Stimulated activated CD8-positive, alpha-beta memory T cell treated with anti-CD3 and anti-CD28 coated beads, Interleukin-15, amount 100 ng/mL, for 4 hours (primary cell): ENCODE measurements at places on chromosomes 1 and 21.

DNA sequence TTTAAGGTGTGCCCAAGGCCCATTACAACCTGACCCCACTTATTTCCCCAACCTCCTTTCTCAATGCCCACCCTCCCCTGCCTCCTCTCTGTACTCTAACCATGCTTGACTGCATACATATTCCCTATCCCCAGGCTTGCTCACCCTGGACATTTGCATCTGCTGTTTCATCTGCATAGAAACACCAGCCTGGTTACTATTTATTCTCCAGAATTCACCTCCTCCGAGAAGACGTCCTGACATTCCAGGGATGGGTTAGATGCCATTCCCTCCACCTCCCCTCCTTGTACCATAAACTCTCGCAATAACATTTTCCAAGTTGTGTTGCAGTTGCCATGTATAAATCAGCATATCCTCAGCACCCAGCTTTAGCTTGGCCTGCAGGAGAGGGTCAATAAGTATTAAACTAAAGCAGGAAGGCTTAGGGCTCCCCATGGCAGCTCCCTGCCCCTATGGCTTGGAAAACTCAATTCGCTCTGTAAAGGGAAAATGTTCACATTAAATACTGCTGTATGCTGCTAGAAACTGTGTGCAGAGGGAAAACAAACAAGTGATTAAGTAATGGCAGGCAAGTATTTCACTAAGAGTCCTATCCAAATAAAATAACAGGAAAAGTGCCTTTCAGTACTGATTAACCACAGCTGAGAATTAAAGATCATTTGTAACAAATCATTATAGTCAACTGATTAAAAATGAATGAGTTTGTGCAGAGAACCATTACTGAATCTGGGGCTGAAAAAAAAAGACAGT lies 202.3 kb downstream of the TNR start:
- no peak for DNase-seq

- no peak for DNase-seq
Measured at GRCh38 chr1:62727656-62728407, 39.6 kb upstream of the DOCK7 start.

GRCh38 chr1:186456729-186457255 lies 4.1 kb downstream of the PDC start:
- DNase-seq, result no peak

DNA sequence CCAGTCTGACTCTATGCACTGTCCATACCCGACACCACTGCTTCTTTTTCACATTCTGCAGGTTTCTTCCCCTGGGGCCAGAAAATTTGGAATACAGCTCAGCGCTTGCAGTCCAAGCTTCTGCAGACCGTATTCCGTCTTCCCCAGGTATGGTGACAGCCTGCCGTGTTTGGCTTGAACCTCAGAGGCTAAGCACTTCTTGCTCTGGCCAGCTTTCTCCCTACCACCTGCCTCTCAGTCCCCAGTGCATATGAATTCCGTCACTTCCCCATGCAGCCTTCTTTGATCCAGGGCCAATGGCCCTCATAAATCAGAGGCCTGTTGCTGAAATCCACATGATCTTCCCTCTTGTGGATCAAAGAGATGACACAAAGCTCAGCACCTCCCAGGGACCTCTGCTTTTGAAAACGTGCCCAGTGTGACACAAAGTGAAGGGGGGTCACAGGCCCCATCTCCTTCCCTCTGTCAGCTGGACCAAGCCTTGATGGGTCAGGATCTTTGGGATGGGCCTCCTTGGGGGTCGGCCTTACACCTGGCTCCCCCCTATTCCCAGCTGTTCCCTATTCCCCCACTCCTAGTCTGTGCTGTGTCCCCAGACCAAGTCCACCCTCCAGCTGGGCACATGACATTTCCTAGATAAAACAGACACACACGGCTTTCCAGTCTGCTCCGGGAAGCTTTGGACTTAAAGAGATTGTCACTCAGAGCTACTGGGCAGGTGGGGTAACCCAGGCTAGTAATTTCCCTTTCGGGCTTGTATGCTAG lies 66.6 kb downstream of the HMGB4 start:
- no peak for DNase-seq

GRCh38 chr1:94746635-94747525 lies 73.3 kb upstream of the SLC44A3 start:
- DNase-seq, result no peak

GRCh38 chr21:31124010-31124409 lies 85.7 kb upstream of the KRTAP19-8 start:
- DNase-seq, result no peak

GRCh38 chr1:41802532-41803501 lies 115.9 kb downstream of the HIVEP3 start:
- no peak for DNase-seq

DNA sequence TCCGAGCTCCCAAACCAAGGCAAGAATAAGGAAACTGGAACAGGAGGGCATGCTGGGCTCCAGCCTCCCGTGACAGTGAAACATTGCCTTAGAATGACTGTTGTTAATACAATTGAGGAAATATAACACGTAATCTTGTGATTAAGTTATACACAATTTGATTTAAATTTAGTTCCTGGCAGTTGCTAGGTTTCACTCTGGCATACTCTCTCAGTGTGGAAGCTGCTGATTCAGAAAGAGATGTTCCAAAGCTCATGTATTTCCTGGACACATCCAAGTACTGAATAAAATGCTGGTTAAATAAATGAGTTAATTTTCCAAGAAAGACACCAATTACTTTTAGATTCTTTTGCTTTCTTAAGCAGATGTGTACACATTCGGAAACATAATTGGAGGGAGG lies 176.1 kb downstream of the GRIK1 start:
- no peak for DNase-seq

GRCh38 chr1:155207806-155208540 lies at the start of gene THBS3:
TSS of gene THBS3 (minus strand) at chr1:155207897. CDS start at chr1:155207876, 21 bp downstream.
- DNase-seq, result no peak

GRCh38 chr1:30320581-30320890 lies 402.8 kb downstream of the MATN1 start:
- no peak for DNase-seq

DNA sequence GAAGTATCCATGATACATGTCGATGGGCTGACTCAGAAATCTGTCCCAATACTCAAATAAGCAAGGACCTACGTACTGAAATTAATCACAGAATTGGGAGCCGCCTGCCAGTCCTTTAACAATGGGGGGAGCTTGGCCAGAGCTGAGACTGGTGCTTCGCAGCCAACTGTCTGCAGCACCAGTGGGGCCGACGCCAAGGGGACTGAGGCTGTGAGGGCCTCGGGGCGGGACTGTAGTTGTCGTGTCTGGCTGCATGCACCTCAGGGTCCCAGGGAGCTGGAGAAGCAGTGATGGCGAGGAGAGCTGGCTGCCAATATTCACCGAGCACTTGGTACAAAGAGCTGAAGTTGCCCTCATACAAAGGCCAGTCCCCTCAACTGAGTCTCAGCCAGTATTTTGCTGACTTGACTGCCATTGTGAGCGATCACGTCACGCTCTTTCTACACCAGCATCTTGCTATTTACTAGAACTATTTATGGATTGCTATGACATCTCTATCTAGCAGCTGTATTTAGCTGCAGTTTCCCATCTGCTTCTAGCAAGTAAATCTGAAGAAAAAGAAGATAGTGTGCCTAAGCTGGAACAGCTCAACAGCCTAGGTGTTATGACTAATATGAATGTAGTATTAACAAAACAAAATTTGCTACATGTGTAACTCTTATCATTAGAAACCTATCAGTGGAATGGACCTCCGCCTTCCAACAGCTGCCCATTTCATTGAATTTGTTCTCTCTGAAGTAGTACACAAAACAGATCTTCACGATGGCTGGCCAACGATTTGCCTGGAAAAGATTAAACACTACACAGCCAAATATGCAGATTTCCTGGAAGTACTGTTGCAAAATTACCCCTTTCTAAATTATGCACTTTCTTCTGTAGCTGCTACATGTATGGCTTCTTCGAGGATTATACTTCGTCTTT lies 29.1 kb downstream of the EVI5 start:
- DNase-seq, result no peak

DNA sequence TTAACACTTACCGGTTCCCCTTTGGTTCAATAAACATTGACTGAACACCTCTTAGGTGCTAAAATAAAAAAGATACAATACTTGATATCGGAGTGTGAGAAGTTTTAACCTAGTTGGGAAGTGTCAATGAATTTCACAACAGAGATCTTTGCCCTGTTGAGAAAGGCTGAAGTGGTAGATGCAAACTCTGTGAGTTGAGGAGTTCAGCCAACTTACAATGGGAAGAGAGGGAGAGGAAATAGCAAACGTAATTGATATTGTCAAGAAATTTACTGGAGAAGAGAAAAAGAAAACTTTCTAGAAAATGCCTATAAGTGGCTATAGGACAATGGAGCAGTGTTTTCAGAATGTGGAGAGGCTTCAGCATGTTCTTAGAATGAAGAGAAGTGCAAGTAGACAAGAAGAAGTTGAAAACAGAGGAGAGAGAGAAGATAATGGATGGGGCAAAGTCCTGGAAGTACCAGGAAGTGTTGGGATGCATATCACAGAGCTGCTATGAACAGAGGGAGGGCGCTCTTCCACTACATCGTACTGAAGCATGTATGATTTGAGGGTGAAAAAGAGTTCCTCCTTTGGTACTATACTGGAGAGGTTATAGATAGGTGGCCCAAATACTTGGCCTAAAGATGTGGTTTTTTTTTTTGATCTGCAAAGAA lies 48.9 kb downstream of the MEF2D start:
- DNase-seq, result no peak

- DNase-seq, result no peak
Measured at GRCh38 chr1:242425232-242425631, 99.3 kb downstream of the PLD5 start.

DNA sequence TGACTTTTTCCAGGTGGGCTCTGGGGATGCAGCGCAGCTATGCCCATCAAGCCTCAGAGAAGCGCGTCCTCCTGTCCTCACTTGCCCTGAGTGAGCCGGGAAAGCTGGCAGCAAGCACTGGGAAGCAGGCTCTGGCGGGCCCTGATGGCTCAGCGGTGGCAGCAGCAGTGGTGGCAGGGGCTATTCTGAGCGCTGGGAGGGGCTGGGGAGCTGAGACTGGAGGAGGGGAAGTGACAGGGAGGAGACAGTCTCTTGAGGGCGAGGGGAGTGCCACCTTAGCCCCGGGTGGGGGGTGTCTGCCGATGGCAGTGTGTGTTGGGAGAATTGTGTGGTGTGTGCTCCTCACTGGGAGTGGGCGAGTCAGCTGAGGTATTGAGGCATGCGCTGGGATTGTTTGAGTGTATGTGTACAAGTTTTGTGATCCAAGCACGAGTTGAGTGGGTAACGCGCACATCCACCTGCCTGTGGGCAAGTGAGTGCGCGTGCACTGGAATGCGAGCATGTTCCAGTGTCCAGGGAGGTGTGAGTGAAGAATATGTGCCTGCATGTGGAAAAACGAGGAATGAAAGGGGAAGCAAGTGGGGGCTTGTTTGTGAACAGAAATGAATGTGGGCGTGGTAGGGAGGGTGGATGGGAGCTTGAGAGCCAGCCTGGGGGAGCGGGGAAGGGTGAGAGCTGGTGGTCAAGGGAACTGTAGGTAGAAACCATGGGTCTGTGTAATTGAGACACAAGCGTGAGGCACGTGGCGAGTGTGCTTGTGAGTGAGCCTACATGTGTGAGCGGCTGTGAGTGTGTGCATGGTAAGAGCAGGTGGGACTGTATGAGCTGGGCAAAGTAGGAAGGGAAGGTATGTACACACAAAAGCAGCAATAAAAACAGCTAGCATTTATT lies 2.9 kb upstream of the FOXO6 start:
- no peak for DNase-seq

GRCh38 chr21:44368711-44369446 lies 15.5 kb downstream of the TRPM2 start:
- no peak for DNase-seq

- DNase-seq, result no peak
Measured at GRCh38 chr1:19892129-19892528, 9.9 kb downstream of the OTUD3 start.

GRCh38 chr1:183100361-183100974 lies 77.2 kb downstream of the LAMC1 start:
- no peak for DNase-seq

- DNase-seq, result no peak
Measured at GRCh38 chr1:41315146-41315822, 46.0 kb upstream of the FOXO6 start.

DNA sequence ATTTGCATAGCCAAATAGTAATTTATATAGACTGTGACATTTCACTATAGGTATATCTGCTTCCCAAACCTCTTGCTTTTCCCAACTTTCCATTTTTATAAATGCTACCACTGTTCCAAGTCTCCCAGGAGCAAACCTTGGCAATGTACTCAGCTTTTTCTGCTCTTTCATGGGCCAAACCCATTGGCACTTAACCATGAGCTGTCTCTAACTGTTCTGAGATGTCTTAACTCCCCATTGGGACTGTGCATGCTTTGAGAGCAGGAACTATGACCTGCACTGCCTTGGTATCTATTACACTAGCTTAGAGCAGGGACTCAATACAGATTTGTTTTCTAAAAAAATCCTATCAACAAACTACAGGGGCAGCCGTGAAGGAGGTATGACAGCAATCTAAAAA lies 22.5 kb upstream of the KHDRBS1 start:
- no peak for DNase-seq

- no peak for DNase-seq
Measured at GRCh38 chr1:47228644-47229030, 3.4 kb downstream of the TAL1 start.

DNA sequence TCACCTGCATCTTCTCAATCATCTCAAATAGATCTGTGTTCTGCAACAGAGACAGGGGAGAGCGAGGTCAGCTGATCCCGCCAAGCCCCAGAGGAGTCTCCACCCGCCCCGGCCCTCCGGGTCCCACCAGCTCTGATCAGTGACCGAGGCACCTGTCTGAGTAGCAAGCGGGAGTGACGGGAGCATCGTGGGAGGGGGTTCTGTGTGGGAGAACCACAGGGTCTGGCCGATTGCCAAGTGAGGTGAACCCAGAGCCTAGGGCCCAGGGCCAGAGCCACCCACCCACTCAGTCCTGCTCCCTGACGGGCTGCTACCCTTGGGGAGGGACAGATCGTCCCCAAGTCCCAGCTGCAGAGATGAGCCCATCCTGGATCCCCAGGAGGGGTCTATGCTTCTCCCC lies 49.1 kb downstream of the RAP1GAP start:
- DNase-seq, result no peak

GRCh38 chr21:41640748-41641509 lies 125.9 kb downstream of the RIPK4 start:
- no peak for DNase-seq

GRCh38 chr1:232856541-232856940 lies 51.3 kb downstream of the MAP10 start:
- no peak for DNase-seq

DNA sequence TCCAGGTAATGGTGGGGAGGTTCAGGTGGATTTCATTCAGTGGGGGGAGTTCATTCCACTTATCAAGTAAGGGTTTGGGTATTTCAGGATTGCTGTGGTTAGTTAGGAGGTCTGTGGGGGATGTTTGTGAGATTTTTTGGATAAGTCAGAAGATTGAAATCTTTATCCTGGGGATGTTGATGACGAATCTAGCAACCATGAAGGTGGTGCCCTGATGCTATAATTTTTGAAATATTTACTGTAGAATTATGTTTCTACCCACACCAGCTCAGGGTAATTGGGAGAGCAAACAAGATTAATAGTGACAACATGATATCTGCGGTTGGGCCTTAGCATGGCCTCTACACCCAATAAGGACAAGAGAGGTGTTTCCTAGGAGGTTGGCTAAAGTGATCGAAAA lies 28.3 kb downstream of the SUCO start:
- no peak for DNase-seq
